Ammon's horn (tissue), 1 donor: ENCODE measurements at places on chromosomes 3 and 15.
A peak's percentile ranks its signal among the peaks of the same experiment; 100 is the strongest.

GRCh38 chr3:130386604-130387263 lies 41.3 kb downstream of the COL6A5 start:
- no peak for DNase-seq

GRCh38 chr3:64824394-64824909 lies 136.7 kb upstream of the ADAMTS9 start:
- DNase-seq: no peak

GRCh38 chr15:40545457-40545856 lies 19.4 kb downstream of the CCDC32 start:
- DNase-seq: no peak

- DNase-seq: no peak
Observed at GRCh38 chr3:111714305-111714704, 119.2 kb upstream of the ZBED2 start.

- DNase-seq: no peak
Observed at GRCh38 chr3:49831341-49831740, 17.6 kb upstream of the UBA7 start.

DNA sequence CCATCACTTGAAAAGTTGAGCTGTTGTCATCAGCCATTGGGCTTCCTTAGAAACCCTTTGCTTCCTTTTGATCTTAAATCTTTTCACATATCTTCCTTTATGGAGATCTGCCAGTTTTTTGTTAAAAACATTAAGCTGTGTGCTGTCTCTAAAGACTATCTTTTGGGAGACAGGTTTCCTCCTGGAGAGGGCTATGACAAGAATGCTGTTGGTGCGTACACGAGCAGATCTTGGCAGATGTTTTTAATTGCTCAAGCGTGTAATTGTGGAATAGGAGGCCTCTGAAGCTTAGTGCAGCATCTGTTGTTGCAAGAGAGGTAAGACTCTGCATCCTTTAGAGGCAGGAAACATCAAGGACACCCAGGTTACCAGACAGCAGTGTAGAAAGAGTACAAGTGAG lies 56.8 kb downstream of the PHLDB2 start:
- DNase-seq: no peak

DNA sequence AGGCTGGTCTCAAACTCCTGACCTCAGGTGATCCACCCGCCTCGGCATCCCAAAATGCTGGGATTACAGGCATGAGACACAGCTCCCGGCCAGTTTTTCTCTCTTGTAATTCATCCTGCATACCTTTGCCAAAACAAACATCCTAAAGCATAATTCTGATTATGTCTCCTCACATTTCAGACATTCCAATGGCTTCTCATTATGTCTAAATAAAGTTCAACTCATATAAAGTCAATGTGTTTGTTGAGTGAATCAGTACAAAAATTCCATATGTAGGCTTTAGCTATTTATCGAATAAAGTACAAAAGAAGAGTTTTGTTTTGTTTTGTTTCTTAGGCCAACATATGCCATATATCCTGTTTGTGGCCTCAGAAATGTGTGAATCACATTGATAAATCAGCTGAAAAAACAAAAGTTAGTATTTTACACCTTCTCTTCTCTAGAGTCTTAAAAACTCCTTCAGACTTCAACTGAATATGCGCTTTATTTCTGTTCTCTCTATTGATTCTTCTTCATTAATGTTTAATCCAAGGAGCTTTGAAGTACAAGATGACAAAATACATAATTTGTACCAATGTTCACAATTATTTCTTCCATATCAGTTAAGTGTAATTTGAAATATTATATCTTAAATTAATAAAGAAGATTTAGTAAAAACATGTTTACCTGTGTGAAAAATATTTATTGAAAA lies 165.8 kb downstream of the MECOM start:
- no peak for DNase-seq

GRCh38 chr3:151301787-151302186 lies 14.8 kb downstream of the GPR87 start:
- no peak for DNase-seq

DNA sequence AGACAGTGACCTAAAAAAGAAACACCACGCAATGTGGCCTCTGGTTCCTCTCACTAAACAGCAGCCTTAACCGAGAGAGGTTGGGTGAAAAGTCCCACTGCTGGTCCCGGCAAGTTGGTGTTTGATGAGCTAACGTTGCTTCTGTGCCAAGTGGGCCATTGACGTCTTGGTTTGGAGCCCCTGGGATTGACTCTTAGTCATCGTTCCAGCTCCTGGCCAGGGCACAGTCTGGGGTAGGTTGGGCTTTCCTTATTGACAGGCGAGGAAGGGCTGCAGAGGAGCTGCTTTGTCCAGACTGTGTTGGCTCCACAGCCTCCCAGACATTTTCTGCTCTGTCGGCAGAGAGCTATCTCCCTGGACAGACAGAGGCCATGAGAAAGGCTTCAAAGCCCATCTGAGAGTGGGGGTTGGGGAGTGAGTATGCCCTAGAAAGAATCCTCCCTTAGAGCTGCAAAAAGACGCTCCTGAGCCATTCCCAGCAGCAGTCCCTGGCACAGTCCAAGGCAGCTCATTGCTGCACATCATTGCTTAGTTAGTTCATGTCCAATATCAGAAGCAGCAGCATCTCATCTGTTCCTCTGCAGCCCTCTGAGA lies 28.6 kb upstream of the C3orf80 start:
- no peak for DNase-seq

DNA sequence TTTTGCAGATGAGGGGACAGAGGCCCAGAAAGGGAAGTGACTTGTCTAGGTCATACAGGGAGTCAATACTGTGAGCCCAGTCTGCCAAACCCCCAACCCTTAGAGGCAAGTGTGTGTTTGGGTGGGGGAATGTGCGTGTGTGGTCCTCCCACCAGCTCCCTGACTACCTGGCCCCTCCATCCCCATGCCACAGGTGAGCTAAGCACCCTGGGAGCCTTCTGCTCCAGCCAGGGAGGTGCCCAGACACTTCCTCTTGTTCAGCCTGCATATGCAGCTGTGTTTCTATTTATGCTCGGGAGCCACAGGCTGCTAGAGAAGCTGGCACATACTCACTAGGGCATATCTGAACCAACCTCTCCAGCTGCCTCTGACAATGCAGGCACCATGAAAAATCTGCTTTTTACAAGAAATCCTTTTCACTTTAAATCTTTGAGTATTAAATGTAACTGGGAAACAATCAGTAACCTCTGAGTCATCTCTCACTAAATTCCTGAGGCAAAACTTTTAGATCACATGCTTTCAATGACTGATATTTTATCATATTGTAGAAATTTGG lies 20.7 kb downstream of the TBC1D2B start:
- peak; percentile 64 for DNase-seq

- peak; percentile 40 for DNase-seq
Observed at GRCh38 chr3:183519891-183520290, 35.6 kb downstream of the KLHL6 start.

GRCh38 chr3:193028258-193028657 lies 110.6 kb upstream of the MB21D2 start:
- no peak for DNase-seq

DNA sequence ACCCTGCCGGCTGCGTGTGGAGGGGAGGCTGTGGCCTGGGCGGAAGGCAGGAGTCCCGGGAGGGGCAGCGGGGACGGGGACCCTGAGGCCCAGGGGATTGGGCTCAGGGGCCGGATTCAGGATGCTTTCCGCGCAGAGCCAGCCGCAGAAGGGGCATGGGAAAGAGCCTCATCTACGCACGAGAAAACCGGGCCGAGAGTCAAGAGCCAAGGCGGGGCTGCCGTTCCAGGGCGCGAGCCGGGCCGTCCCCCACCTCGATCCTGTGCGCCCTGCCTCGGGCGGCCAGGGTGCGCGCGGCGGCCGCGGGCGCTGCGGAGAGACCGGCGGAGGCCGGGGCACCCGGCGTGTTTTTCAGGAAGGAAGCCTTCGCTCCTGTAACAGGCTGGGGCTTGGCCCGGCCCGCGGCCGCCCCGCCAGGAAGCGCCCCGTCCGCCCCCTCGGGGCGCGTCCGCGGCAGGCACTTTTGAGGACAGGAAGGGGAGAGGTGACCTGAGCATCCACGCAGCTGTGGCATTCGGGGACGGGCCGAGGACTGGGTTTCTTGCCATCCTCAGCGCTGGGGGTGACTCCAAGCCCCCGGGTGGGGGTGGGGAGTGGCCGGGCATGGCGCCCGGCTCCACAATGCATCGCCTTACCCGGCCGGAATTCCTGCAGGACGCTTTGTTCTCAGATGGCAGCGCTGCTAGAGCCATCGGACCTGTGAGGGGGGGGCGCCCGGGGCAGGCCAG lies 62.3 kb upstream of the GATA2 start:
- DNase-seq: no peak

DNA sequence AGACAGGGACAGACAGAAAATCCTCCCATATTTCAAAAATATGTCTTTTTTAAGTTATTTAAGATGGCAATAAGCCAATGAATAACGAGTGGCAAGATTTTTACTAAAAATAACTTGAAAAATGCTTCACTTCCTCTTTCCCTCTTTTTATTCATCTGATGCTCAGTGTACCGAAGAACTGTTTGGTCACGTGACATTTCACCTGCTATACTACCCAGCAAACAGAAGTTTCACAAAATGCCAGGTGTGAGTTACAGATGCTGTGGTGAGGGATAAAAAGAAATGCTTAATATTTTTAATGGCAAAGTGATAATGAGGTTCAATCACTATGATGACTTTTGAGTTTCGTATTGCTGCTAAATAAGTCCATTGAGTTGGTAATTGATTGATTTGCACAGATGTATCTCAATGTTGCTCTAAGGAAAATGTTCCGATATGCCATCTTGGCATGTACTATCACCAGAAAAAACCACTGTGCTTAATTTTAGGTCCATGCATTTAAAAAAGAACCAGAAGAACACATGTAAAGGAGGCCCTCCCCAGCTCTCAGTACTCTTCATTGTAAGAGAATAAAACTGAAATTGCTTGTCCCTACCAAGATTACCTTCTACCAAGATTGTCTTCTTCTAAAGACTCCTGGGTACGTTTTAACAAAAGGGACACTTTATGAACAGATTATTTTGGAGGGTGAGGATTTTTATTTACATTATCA lies 26.0 kb upstream of the SEC62 start:
- no peak for DNase-seq

DNA sequence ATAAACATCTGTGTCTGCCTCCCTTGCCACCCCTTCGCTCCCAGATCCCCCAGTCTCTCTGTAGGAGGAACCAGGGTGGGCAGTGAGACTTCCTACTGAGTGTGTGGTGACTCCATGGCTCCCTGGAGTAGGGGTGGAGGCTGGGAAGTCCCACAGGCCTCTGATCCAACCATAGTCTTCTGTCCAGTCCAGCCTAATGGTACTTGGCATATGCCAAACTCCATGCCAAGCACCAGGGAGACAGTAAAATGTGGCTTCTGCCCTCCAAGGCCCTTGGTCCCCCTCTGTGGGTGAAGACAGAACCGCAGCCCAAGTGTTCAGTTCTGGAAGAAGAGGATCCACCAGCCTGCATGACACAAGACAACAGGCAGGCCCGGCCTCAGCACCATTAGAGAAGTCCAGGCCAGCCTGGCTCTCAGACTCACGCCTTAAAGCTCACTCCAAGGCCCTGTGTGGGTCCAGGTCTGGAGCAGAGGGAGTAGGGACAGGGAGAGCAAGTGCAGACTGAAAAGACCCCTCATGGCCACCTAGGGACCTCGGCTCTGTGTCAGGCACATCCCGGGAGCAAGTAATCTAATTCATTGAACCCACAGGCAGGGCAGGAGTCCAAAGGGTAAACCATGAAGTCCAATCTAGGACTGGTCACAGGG lies 112.7 kb downstream of the ETFA start:
- no peak for DNase-seq

- no peak for DNase-seq
Observed at GRCh38 chr3:66395635-66396034, 105.2 kb downstream of the LRIG1 start.

- no peak for DNase-seq
Observed at GRCh38 chr3:178507507-178508442, 28.5 kb upstream of the KCNMB2 start.

- no peak for DNase-seq
Observed at GRCh38 chr15:50873935-50874361, 34.5 kb upstream of the AP4E1 start.

- no peak for DNase-seq
Observed at GRCh38 chr3:16460886-16461285, 52.6 kb downstream of the RFTN1 start.

GRCh38 chr3:48584836-48585235 lies 10.3 kb downstream of the COL7A1 start:
- no peak for DNase-seq
